ENCODE measurements at places on chromosomes 13 and 19. TPM values are rescaled to one million over a fixed set of nuclear protein-coding genes. Genes with fewer than 3 reads are reported as not detected.

- DNase-seq = peak; percentile 87
Measured at GRCh38 chr13:50208826-50209335, 193.6 kb downstream of the KCNRG start.

GRCh38 chr13:112346173-112346898 lies 29.8 kb upstream of the SPACA7 start:
- peak; percentile 71 for DNase-seq

The HSPB6 gene
- 3.8 TPM for total RNA-seq

- DNase-seq = no peak
Measured at GRCh38 chr13:38922170-38922569, 68.5 kb downstream of the STOML3 start.

The RHPN2 gene
- total RNA-seq = 5.3 TPM

- no peak for DNase-seq
Measured at GRCh38 chr13:22210134-22210930, 539.5 kb downstream of the FGF9 start.

DNA sequence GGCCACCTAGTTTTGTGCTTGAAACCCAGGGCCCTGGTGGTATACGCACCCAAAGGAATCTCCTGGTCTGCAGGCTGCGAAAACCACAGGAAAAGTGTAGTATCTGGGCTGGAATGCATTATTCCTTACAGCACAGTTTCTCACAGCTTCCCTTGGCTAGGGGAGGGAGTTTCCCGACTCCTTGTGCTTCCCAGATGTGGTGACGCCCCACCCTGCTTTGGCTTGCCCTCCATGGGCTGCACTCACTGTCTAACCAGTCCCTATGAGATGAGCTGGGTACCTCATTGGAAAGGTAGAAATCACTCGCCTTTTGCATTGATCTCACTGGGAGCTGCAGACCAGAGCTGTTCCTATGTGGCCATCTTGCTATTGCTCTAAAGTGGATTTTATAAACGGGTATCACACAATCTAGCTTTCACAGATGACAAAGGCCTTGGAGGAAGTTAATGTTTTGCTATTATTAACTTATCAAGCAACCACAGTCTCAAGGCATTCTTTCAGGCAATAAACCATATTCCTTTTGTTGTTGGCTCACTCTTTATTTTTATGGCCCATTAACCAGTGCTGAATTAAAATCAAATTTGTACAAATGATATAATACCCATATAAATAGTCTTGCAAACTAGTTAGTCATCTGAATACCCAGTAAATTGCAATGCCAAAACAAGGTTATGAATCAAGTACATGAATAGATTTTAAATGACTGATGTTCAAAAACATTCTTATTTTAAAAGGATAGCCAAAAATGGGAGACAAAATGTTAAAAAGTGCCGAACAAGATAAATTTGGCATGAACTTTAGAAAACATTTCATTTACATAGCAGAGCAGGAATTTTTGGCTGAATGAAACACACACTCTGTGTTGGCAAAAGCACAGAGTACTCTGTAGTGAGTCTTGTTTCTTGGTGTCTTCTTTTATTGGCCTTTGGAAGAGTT lies 475.4 kb upstream of the ARGLU1 start:
- DNase-seq = no peak

DNA sequence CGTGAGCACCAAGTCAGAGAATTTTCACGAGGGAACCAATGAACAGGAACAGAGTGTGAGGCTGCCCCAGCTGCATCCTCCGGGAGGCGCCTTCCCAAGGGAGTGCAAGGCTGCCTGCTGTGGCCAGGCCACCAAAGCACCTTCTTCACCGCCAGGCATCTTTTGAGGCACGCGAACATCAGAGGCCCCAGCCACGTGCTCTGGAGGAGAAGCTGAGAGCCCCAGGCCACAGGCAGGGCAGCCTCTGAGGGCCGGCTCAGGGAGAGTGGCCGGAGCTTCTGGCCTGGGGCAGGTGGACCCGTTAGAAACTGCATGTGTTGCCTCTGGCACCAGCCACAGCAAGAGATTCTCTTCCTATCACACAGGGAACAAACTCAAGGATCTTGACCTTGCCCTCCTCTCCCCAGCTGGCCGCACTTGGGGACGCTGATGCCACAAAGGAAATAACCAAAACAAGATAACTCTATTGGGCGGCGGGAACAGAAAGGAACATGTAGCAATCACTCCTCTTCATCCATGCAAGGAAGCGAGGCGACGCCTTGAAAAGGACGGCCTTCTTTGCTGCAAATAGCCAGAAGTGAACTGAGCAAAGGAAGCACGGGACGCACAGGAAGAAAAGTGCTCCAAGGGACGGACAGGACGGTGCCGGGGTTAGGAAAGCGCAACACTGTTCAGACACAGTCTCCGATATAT lies 19.9 kb downstream of the GAS6 start:
- DNase-seq = peak; percentile 59

The FXYD3 gene
- not detected for total RNA-seq

The EFNB2 gene
- 15.9 TPM for total RNA-seq

DNA sequence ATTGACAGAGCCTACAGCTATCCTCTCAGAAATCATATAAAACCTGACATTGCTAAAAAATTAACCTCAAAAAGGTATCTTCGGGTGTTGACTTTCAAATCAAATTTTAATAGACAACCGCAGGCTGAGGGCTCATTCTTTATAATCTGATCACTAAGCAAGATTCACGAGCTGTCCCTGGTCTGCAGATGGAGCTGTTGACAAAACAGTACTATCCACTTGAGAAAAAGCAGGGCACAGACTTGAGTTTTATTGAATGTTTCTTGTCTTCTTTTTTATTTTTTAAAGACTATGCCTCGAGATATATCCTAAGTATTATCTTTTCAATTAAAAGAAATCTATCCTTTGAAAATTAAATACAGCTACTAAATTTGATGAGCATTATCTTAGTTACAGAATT lies 540.5 kb downstream of the PCDH9 start:
- no peak for DNase-seq

GRCh38 chr13:75739244-75739868 lies 103.2 kb downstream of the LMO7 start:
- DNase-seq = no peak

The PTGIR gene
- 18.6 TPM for total RNA-seq

DNA sequence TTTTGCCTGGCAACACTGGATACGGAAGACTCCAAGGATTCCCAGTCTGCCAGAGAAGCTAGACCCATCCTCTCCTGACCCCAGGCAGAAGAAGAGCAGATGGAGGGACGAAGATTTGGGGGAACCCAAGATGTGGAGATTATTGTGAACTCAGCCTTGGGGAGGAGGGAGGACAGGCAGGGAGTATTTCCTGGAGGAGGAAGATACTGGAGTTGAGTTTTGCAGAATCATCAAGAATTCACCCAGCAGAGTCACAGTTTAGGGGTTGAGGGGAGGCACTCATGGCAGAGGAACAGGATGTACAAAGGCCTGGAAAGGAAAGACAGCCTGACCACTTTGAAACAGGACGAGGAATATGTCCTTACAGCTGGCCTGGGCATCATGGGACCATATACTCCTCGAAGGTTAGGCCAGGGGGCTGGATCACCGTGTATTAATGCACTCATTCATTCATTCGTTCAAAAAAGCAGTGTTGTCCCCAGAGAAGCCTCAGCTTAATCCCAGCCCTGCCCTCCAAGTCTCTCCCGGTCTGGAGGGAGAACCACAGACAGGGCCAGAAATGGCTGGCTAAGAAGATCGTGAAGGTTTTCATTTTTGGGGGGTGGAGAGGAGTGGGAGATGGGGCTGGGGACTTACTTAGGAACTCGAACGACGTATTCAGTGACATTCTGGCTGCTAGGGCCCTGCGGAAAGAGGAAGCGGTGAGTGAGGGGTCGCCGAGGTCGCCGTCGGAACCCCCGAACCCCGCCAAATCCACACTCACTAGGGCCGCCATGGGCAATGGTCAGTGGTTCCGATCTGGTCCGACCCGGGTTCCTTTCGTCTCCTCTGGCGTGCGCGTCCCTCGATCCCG lies 517 bp downstream of the GTF2F1 start:
- no peak for DNase-seq

The SIGLEC14 gene
- total RNA-seq = 101 TPM

DNA sequence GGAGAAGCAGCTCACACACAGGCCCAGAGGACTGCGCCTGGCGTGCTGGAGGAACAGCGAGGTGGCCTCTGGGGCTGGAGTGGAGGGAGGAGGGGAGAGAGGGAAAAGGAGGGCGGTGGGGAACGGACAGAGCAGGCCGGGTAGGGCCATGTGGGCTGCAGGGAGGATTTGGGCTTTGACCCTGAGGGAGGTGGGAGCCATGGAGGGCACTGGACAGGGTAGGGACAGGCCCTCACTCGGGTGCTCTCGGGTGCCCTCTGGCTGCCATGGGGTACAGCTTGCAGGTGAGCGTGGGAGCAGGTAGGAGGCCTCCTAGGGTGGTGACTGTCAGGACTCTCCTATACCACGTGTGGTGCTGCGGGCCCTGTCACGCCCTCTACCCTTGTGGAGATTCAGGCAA lies 22.8 kb downstream of the PLIN4 start:
- no peak for DNase-seq

The CARS2 gene
- 69.6 TPM for total RNA-seq

The SPACA4 gene
- not detected for total RNA-seq

- peak; percentile 52 for DNase-seq
Measured at GRCh38 chr13:113077566-113077952, 28.0 kb upstream of the F7 start.

DNA sequence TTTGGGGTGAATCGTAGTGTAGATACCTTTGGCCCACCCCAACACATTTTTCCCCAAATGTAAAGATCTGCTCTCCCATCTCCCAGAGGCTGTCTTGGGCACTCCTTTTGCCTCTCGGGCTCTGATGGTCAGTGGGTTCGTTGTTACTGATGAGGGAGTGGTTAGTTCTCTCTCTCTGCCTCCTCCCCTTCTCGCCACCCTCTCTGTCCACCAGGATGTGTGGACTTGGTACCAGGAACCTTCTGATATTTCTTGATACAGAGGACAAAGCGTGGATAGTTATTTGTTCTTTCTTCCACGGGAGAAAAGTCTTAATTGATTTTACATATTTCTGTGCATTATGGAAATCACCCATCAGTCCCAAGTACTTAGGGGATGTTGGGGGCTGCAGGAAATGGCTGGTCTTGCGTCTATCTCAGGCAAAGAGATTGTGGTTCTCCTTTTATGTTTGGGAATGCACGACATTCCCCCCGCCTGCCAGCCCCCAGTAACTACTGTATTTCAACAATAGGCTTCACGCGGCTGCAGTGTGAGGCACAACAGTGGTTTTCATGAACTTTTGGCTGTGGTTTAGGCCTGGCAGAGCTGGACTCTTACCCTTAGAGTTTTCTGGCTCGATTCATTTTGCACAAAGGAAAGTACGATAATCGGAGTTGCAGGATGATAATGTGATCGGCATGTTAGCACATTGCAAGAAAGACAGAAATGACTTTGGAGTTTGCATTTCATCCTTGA lies 79.0 kb upstream of the ZNF536 start:
- no peak for DNase-seq

- DNase-seq = no peak
Measured at GRCh38 chr13:83905641-83906040, 23.4 kb upstream of the SLITRK1 start.

DNA sequence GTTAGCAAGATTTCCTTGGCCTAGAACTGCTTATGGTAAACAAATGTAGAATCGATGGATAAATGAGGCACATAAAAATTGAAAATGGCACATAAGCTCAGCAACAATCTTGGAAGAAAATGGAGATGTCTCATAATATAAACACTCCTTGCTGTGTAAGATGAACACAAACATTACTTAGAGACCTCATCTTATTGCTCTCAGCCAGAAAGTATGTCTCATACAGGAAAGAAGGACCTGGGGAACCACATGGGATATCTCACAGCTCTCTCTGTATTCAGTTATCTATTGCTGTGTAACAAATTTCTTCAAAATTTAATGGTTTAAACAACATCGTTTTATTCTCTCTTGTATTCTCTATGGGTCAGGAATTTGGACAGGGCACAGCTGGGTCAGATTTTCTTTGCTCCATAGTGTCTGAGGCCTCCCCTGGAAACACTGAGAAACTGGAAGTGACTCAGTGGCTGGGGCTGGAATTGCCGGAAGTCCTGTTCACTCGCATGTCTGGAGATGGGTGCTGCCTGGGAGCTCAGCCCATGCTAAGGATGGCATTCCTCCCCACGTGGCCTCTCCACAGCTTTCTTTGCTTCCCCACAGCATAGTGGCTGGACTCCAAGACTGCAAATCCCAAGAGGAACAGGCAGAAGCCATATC lies 105.1 kb downstream of the NUFIP1 start:
- DNase-seq = no peak

All from spleen (tissue), 13 donors.